ENCODE measurements at places on chromosomes 7 and 10.

DNA sequence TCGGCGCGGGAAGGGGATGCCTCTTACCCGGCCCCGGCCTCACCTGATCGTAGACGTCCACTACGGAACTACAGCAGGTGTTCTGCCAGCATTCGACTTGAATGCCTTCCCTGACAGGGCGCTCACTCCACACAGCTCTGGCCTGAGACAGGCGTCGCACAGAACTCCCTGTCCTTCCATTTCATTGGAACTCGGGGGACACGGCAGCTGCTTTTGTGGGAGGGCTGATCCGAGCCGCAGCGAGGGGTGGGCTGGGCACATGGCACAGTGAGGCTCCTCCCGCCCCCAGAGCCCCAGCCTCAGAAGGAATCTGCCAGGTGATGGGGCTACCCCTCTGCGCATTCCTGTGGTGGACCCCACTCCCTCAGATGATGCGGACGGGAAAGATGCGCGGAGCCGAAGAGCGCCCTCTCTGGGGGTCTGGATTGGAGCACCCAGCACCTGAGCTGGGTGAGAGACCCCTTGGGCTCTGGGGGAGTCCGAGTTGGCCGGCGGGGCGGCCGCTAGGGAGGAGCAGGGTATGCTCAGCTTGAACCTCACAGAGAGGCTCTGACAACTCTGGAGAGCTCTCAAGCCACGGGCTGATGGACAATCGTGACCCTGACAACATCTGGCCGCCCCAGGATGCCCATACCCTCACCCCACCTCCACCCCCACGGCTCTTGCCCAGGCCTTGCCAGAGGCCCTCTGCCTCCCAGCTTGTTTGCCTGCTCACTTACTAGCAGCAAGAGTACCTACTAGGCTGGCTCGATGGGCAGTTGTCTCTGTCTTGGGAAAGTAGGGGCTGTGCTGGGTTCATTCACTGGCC is 36.6 kb downstream of the RASGEF1A start:
- no peak for DNase-seq

DNA sequence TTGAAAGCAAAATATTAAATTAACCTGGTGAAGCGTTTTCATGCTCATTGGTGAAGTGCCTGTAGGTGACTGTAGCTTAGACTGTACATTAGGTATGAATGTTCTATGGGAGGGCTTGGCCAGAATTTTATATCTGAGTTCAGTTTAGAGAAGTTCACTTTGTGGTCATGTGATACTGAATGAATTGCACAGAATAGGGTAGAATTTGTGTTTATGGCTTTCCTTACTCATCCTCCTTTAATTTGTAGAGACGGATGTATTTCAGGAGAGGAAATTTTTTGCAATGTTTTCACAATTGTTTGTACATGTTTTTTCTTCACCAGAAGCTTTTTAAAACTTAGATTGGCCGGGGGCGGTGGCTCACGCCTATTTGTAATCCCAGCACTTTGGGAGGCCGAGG is 32.3 kb downstream of the REEP3 start:
- no peak for DNase-seq

DNA sequence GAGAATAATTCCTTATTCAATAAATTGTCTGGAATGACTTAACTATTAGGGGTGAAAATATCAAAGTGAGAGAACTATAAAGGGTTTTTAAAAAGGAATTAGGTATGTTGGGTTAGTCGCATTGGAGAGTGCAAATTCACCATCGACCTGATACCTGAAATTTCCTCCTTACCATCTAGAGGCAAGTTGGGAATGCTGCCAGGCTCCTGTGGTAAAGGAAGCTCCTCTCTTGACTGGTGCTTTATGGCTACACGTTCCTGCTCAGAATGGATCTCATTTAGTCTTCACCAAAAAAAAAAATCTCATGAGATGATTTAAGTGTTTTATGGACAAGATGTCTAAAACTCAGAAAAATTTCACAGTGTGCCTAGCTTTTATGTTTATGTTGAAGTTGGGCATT is 129.8 kb downstream of the EGFR start:
- no peak for DNase-seq

GRCh38 chr10:1362589-1363445 is 306.6 kb downstream of the WDR37 start:
- DNase-seq = no peak

- DNase-seq = peak; percentile 30
Observed at GRCh38 chr7:39248041-39248691, 270.5 kb downstream of the POU6F2 start.

DNA sequence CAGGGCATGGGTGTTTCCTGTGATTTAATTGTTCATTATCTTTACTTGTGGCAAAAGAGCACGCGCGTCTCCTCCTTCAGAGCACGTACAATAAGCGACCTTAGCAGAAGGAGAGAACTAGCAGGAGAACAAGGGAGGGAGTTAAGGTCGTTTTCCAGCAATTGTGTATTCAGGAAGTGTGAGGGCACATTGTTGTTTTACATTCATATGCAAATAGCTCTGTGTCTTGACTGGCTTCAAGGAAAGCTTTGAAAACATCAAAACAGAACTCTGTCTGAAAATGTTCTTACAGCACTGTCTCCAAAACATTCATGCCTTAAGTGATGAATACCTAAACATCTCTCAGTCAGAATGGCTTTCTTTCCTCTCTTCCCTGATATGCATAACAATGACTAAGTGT is 499.1 kb downstream of the ACTR3B start:
- peak; percentile 48 for DNase-seq

DNA sequence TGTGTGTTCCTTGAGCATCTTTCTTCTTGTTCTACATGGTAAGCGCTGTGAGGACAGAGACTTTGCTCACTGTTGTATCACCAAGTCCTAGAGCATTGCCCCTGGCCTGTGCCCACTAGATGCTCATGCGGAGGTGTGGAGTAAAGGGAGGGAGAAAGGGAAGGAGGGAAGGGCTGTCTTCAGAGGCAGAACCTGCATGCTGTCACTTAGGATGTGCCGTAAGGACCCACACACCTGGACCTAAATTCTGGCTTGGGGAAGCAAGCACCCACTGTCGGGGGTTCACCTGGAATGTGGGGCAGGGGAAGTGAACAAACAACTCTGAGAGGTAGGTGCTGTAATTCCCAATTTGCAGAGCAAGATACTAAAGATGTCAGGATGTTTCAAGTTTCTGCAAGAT is 129.5 kb downstream of the PTPN20 start:
- DNase-seq = no peak

DNA sequence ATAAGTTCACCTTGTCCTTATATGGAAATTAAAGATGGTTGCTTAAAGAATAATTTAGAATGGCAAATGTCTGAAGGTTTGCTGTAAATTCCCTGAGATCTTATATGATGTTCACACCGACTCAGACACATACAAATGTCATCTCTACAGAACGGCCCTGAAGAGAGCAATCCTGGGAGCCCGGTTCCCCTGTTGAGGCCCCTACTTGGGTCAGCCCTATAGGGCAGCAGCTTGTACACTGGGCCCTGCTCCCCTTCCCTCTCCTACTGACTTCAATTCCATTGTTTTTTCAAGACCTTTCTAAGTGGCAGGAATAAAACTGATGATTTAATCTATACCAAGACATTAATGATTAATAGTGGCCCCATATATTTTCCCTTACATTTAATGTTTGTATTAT is 813.3 kb upstream of the C7orf33 start:
- no peak for DNase-seq

DNA sequence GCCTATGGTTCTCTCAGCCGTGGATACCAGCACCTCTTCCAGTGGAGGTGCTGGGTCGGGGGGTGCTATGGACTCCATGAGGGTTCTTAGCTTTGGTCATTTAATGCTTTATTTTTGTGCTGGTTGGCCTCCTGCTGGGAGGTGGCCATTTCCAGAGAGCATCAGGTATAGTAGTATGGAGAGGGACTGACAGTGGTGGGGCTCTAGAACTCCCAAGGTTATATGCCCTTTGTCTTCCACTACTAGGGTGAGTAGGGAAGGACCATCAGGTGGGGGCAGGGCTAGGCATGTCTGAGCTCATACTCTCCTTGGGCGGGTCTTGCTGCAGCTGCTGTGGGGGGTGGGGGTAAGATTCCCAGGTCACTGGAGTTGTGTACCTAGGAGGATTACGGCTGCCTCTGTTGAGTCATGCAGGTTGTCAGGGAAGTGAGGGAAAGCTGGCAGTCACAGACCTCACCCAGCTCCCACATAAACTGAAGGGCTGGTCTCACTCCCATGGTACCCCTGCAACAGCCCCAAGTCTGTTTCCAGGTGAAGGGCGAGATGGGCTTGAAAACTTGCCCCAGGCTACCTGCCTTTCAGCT is 763.2 kb upstream of the LRRTM3 start:
- DNase-seq = peak; percentile 18

GRCh38 chr10:129075508-129075907 is 391.5 kb upstream of the MGMT start:
- no peak for DNase-seq

- DNase-seq = no peak
Observed at GRCh38 chr10:103585011-103585405, 91.5 kb downstream of the NEURL1 start.

DNA sequence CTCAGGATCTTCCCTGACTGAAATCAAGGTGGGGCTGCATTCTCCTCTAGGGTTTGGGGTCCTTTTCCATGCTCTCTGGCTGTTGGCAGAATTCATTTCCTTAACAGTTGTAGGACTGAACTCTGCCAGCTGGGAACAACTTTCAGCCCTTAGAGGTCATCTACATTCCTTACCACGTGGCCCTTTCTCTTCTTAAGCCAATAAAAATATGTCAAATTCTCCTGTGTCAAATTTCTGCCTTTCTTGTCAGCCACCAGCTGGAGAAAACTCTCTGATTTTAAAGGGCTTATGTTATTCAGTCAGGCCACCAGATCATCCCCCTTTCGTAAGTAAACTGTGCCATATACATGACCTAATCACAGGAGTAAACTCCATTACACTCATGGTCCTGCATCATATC is 95.3 kb upstream of the IL6 start:
- DNase-seq = no peak

GRCh38 chr7:77930496-77930895 is 131.9 kb downstream of the PHTF2 start:
- no peak for DNase-seq
